ENCODE measurements at places on chromosomes 1 and 21.
A peak's percentile ranks its signal among the peaks of the same experiment; 100 is the strongest.

- no peak for DNase-seq
Measured at GRCh38 chr1:174785510-174785909, 214.2 kb upstream of the CACYBP start.

DNA sequence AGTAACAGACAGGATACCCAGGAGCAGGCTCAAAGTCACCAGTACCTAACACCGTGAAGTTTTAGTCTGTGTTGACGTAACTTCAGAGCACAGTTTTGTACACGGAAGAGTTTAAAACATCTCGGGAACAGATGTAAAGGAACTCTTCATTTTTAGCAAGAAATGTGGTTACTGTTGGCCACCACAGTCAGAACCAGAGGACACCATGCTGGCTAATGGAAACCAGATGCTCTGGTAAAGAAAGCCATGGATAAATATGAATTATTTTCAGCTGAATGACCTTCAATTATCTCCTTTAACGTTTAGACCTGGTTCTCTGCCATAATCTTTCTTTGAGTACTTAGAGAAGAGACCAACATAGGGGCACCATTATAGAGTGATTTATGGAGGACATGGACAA lies 115.9 kb downstream of the NTMT2 start:
- DNase-seq = no peak

- no peak for DNase-seq
Measured at GRCh38 chr1:202438393-202439174, 90.1 kb downstream of the PPP1R12B start.

DNA sequence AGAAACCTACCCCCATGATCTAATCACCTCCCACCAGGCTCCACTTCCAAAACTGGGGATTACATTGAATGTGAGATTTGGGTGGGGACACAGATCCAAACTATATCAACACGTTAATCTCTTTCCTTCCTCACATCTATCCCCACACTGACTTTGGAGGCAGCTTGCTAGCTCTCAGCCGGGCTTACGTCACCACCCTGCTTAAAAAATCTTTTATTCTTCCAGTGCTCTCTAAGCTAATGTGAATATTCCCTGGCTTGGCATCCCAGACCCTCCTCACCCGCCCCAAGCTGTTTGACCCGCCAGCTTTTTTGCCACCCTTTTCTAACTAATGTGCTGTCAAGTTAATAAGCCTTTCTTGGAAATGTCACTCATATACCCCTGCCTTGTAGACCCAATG lies 47.9 kb upstream of the CTPS1 start:
- no peak for DNase-seq

GRCh38 chr1:10796029-10796944 lies at the start of gene CASZ1:
Gene CASZ1 (minus strand): TSS chr1:10796646. CDS start chr1:10693889, 102,757 bp downstream.
- peak; percentile 73 for DNase-seq

DNA sequence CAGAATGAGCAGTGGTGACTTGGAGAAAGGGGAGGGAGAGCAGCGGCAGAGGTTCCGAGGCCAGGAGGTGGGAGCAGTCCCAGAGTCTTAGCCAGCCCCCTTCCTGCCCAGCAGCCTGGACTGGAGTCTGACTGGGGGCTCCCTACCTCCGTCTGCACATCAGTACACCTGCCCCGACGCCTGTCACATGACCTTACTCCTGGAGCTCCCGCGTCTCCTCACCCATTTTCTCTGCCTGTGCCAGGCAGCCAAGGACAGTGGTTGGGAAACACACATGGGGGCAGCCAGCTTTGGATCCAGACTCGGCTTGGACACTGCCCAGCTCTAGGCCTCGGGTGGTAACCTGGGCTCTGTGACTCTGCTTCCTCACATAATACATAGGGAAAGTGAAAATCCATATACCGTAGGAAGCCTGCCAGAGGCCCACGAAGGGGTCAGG lies 16.9 kb downstream of the ACTRT2 start:
- no peak for DNase-seq

- no peak for DNase-seq
Measured at GRCh38 chr1:9181176-9181906, 52.4 kb upstream of the GPR157 start.

DNA sequence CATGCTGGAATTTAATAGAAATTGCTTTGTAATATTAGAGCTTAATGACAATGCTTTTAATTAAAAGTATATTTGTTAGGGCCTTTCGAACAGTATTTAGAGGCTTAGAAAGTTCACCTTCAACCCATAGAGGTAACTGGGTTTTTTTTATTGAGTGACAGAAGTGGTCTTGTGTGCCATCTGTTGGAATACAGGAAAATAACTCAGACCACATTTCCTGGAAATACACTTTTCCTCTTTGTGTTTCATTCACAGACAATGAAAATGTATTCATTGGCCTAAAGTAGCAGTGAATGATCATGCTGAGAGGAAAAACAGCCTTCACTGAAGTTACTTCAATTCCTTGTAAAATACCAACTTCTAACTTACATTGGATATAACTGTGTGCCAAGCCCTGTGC lies 83.6 kb upstream of the L1TD1 start:
- no peak for DNase-seq

DNA sequence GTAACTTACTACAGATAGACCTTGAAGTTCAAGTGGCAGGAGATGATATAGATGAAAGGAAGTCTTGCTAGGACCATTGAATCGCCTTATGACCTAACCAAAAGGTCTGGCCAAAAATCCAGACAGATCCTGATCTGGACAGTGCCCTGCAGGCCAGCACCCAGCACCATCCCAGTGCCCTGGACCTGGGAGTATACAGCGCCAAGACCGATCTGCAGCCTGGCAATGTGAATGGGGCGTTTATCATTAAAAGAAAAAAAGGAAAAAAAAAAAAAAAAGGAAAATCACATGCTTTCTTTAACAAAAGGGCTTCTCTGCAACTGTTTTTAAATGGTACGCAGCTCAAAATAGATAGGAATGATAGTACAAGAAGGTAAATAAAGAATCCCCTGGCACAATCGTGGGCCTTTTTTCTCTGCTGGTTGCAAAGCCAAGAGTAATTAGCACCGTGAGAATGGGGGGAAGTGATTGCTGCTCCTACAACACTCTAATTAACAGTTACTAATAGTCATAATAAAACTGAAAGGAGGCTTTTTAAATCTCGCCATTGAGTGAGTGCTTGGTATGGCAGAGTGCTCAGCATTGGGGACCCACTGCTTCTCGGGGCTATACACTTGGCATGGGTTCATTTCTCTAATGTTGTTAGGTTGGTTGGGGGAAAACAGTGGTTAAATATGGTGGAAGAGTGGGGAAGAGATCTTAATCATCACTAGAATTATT lies 146.7 kb downstream of the KAZN start:
- DNase-seq = no peak

DNA sequence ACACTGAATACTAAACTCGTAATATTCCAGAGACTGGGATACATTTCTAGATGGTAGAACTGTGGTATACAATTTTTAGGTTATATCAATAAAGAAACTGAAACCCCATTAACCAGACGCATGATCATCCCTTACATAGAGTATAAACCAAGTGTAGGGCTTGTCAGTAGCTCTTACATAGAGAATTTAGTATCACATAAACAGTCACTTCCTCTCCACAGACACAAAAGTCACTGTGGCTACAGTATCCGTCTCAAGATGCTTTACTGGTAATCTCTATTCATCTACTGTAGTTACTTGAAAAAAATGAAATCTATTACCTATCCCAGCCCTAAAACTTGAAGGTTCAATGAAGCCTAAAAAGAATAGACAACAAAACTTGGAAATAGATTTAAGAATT lies 252.3 kb upstream of the TMPRSS15 start:
- DNase-seq = no peak

DNA sequence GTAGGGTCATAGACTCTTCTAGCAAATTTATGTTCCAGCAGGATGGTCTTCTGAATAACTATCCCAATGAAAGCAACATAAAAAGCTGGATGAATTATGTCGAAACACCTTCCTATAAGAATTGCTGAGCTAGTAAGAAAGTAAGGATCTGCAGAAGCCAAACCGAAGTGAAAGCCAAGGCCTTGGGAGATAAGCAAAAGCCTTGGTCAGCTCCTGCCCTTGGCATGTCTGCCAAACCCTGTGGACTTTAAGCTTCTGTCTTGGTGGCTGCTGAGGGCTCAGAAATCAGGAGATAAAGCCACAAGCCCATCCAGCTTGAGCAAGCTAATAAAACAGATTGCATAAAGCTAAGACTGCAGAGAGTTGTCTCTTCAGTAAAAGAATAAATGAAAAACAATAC lies 81.2 kb upstream of the KCND3 start:
- DNase-seq = no peak

DNA sequence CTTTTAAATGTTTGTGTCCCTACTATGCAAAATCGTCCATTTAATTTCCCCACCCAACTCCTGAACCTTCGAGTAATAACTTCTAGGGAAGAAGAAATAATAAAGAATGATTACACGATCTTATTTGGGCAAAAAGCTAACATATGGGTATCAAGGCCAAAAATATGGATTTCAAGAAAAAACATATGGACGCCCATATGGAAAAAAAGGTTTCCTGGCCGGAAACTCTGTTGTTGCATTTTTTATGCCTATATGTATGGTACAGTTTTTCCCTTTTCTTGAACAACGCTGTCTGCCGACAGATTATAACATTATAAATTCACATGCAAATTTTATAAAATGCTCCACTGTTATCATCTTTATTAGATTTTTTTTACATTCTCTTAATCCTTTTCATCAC lies 167.6 kb upstream of the ESRRG start:
- DNase-seq = no peak

DNA sequence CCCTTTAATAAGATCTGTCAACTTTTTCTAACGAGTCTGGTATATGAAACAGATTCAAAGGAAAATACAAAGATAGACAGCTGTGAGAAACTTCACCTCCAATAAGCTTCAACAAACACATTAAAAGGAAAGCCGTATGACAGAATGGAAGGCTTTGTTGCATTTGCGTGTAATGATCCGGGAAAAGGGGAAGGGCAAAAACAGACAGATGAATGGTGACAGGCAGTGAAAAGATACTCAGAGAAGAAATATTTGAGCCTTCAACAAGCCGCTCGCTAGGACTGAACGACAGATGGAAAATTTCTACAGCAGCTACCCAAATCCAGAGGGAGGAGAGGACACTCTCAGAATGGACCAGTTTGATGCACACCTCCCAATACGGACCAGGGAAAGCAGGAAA lies 14.9 kb downstream of the COPA start:
- DNase-seq = no peak

DNA sequence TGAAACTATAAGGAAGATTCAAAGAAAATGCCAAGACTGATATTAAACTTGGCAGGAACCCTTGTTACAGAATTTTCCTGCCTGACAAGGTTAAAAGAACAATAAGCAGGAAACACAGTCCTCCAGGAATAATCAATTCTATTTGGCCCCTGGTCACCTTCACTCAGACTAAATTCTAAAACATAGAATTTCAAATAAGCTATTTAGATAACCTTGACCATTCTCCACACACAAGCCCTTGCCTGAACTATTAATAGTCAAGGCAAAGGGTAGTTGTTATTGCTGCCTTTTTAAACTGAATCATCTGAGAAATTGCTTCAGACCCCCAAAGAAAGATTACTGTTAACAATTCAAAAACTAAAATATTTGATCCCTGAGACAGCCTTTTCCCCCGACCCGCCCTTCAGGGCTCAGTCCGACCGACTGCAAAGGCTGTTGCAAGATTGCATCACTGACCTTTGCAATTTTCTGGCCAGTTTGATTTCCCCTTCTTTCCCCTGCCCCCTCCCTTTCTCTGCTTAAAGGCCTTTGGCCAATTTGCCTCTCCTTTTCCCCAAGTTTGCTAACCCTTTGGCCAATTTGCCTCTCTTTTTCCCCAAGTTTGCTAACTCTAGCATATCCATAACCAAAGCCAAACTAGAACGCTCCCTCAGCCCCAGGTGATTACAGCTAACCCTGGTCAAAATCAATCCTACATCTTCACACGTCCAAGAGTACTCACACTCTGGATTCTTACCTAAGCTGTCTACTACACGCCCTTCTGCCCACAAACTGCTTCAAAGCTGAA lies 1.4 kb upstream of the G0S2 start:
- DNase-seq = no peak

- no peak for DNase-seq
Measured at GRCh38 chr1:31647106-31647505, 2.4 kb upstream of the PEF1 start.

- DNase-seq = no peak
Measured at GRCh38 chr1:205298191-205298994, 23.2 kb downstream of the NUAK2 start.

GRCh38 chr1:151006327-151007052 lies at the start of gene MINDY1:
Gene MINDY1 (minus strand): TSS chr1:151006902. CDS start chr1:151002617, 4,285 bp downstream.
- peak; percentile 68 for DNase-seq

- no peak for DNase-seq
Measured at GRCh38 chr1:225517697-225518096, 89.9 kb upstream of the LBR start.

DNA sequence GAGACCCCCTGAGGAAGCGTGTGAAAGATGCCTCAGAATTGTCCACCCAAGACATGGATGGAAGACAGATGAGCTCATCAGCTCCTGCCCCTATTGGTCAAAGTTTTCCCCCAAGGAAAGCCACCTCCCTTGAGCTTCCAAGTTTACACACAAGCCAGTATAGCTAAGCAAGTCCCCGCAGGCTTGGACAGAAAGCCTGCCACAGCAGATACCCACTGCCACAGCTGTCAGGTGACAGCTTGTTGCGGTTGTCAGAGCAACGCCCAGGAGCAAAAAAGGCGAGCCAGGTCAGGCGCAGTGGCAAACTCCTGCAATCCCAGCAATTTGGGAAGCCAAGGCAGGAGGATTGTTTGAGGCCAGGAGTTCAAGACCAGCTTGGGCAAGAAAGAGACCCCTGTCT lies 60.9 kb upstream of the IFNAR2 start:
- DNase-seq = no peak

GRCh38 chr1:180616439-180616838 lies 15.4 kb upstream of the XPR1 start:
- DNase-seq = no peak

- no peak for DNase-seq
Measured at GRCh38 chr1:2046953-2047748, 3.1 kb upstream of the PRKCZ start.

- no peak for DNase-seq
Measured at GRCh38 chr1:55959136-55959548, 620.2 kb downstream of the PLPP3 start.

DNA sequence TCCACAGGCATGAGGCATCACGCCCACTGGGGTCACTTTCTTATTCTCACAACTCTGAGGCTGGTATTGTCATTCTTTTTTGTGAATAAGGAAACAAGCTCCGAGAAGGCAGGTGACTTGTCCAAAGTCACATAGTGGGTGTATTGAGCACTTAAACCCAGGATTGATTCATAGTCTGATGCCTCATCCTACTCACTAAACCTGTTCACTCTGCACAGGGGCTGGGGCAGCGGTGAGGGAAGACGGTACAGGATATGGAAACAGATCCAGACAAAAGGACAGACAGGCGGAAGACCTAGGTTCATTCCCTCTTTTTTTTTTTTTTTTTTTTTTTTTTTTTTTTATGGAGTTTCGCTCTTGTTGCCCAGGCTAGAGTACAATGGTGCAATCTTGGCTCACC lies 56.6 kb downstream of the NKAIN1 start:
- DNase-seq = no peak

GRCh38 chr1:116508984-116509980 lies 61.5 kb downstream of the CD58 start:
- DNase-seq = no peak

Measured in forelimb muscle (tissue), 1 donor.